ENCODE measurements at places on chromosomes 12 and 14.

GRCh38 chr12:2806700-2807099, 5.8 kb upstream of the ITFG2 start:
- no peak for DNase-seq

- peak; percentile 85 for DNase-seq
Observed at GRCh38 chr14:60327447-60328331, 78.7 kb downstream of the PPM1A start.

DNA sequence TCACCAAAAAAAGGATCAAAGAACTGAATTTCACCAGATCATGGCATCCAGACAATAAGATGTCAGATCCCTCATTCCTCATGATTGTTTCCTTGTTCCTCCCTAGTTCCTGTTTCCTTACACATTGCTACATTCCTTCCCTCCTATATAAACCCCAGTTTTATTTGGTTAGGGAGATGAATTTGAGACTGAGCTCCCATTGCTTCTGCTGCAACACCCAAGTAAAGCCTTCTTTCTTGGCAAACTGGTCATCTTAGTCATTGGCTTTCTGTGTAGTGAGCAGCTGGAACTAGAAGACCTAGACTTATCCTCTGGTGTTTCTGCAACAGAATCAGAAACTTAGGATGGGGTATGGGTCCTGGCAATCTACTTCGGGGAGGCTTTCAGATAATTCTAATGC, 217.9 kb downstream of the NOVA1 start:
- DNase-seq: no peak

DNA sequence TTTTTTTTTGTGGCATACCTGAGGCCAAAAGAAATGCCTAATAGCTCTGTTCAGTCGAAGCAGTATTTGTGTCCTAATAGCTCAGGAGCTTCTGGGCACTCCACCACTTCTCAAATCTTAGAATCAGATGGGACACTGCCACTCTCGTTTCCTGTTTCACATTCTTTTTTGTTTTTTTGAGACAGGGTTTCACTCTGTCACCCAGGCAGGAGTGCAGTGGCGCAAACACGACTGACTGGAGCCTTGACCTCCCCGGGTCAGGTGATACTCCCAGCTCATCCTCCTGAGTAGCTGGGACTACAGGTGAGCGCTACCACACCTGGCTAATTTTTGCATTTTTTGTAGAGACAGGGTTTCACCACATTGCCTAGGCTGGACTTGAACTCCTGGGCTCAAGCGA, 52.7 kb downstream of the SPPL3 start:
- peak; percentile 50 for DNase-seq

DNA sequence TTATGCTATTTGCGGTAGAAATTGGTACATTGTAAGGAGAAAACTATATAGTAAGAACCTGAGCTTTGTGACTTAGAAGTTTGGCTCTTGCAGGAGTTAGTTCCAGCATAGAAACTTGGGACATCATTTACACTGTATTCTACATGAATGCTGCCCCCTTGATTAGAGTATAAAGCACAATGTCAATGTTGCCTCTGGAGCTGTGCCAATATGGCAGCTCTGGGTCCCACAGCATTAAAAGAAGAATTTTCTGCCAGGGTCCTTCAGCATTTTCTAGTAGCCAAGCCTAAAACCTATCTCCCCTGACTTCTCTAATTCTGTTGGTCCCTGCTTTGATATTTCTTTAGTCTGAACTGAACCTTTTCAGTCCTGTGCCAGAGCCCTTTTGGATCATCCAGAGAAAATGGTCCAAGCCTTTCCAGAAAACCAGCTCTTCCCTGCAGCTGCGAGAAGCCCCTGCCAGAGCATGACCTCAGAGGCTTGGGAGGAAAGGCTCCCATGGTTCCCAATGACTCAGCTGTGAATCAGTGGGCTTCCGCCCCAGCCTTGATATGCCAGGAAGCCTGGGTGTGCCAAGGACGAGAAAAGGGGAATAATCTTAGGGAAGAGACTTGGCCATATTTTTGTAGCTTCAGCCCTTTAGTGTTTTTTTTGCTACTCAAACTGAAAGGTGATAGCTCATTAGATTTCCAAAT, 43.2 kb downstream of the PLEKHG7 start:
- no peak for DNase-seq

DNA sequence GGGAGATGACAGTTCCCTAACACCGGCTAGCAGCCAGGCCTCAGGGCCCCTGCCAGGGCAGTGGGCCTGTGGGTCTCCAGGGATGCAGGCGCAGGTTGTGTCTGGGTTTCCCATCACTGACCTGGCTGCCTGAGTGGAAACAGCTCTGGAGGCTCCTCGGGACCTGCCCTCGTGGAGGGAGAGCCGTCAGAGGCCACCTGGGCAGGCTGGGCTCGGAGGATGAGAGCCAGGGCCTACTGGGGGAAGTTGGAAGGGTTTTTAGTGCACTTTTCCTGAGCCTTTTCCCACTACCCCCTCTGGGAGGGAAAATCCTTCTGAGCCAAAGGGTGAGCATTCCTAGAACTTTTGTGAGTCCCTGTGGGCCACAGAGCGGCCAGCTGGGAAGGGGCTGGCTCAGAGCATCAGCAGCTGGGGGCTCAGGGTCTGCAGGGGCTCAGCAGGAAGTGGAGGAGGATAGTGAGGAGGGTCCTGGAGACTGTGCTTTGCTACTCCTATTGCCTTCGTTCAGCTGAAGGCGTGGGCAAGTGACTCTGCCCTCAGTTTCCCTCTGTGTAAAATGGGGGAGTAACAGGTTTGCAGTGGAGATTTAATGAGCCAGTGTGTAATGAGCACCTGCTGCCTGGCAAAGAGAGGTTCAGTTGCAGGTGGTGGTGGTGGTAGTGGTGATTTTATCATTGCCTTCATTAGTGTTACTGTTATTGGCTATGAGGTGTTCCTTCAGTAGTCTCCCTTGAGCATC, 1.8 kb downstream of the SH2B3 start:
- DNase-seq: no peak

DNA sequence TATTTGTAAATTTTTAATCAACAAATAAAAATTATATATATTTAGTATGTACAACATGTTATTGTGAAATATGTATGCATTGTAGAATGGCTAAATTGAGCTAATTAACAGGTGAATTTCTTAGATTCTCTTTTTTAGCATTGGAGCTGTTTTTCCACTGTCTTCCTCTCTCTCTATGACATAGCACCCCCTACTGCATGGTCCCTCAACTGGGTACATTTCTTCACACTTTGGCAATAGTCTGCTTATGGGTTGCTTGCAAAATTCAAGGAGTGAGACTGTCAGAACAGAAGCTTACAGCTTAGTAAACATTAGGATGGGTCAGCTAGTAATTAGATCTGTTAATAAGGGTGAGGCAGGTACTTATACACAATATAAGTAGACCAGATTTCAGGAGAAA, 658.5 kb upstream of the MGAT4C start:
- DNase-seq: no peak

- DNase-seq: no peak
Observed at GRCh38 chr12:128977441-128977840, 124.2 kb downstream of the GLT1D1 start.
